ENCODE measurements at places on chromosomes 4 and X.

DNA sequence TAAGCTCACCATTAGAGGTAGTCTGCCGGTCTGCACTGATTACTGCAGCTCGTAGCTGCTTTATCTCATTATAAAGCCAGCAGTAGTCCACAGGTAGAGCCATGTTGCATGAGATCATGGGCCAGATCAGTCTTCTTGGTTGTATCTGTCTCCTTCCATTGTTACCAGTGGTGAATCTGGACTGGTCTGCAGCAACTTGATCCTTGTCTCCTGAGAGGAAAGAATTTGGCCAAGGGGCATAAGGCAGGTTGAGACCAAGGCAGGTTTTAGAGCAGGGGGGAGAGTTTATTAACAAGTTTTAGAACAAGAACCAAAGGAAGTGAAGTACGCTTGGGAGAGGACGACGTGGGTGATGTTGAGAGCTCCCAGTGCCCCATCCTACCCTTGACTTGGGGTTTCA lies 228.5 kb downstream of the STIM2 start:
- DNase-seq, result no peak

- peak; percentile 55 for DNase-seq
Measured at GRCh38 chr4:145956288-145956890, 17.8 kb upstream of the ZNF827 start.

DNA sequence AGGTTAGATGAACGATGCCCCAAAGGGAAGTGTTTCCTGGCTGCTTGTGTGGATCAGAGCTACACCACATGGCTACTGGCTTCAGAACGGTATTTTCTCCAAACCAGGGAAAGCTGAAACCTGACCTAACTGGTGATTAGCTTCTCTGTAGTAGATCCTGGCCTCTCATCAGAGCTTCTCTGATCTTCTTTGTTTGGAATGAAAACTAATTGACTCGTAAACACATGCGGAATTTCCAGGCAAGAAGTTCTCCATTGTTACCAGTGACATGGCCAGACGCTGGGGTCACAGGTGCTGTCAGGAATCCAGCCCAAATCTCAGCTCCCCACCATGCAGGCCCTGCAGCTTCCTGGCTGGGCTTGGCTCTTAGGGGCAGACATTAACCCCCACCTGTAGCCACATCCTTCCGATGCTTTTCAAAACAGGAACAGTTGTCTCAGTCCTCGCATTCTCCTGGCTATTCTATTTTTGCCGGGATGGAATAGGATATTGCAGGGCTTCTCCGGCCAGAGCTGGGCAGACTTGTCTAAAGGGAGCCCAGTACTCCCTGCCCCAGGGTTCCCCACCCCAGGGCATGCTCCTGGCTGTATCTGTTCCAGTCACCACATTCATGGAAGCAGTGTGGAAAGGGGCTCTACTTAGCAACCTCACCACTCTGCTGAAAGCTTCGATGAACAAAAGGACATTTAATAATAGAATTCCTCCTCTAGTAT lies 305.4 kb upstream of the F9 start:
- DNase-seq, result no peak

GRCh38 chr4:126850286-126850685 lies 782.5 kb upstream of the INTU start:
- no peak for DNase-seq

- peak; percentile 39 for DNase-seq
Measured at GRCh38 chrX:109281483-109282275, 200.2 kb downstream of the GUCY2F start.

DNA sequence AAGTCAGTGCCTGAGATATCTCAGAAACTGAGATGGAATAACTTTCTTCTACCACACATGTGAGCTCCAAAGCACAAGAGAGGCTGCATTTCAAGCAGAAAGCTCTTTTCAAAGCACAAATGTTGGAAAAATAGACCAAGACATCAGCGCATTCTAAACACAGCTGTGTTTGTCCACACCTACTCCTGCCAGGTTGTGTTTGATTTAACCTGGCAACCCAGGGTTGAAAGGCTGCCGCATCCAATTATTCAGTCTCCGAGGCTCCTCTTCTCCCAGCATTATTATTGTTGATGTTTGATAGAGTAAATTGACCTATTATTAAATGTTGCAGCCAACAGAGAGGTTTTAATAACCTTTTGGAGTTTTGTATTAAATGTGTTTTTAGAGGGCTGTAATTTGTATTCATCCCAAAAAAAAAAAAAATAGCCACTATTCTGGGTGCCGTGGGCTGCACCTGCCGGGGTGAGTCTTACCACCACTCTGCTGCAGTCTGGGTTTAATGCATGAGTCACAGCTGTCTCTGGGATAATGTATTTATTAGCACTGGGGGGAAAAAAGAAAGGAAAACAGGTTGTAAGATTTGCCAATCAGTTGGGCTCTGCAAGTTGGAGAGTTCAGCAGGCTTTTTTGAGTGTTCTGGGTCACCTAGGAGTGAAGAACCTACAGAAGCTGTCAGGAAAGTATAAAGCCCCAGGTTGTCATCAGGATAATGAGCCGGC lies 105.2 kb upstream of the NOCT start:
- DNase-seq, result no peak

- no peak for DNase-seq
Measured at GRCh38 chr4:8237256-8237989, 32.1 kb upstream of the HTRA3 start.

GRCh38 chr4:47482326-47482725 lies 2.7 kb upstream of the ATP10D start:
- DNase-seq, result peak; percentile 42

- DNase-seq, result no peak
Measured at GRCh38 chr4:28179126-28179525, 1318.5 kb downstream of the STIM2 start.

GRCh38 chr4:38400946-38401345 lies 263.1 kb upstream of the KLF3 start:
- no peak for DNase-seq

DNA sequence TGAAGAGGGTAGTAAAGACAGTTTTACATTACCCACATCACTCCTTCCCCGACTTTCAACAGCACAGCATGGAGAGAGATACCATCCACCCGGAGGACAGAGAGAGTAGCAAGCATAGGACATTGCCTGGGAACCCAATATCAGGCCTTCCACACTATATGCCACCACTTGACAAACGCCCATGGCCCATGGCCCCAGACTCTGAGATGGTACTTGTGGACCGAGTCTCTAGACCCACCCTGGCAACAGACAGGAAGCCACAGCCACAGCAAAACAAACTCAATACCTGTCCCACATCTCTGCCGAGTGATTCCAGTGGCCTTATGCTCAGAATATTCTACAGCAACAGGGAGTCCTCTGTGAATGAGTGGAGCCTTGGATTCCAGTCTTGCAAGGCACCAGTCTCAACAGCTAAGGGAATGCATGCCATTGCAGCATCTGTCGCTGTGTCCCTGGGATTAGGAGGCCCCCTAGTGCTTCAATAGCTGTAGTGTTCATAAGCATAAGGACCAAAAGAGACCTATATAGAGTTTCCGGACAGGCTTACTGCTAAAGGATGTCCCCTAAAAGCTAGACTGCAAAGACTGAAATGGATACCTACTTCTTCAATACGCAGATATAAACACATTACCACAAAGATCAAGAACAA lies 14.7 kb upstream of the CT55 start:
- DNase-seq, result peak; percentile 51

- DNase-seq, result no peak
Measured at GRCh38 chrX:40156470-40157227, 58.9 kb upstream of the BCOR start.

- DNase-seq, result no peak
Measured at GRCh38 chrX:149365552-149365951, 139.6 kb downstream of the IDS start.

DNA sequence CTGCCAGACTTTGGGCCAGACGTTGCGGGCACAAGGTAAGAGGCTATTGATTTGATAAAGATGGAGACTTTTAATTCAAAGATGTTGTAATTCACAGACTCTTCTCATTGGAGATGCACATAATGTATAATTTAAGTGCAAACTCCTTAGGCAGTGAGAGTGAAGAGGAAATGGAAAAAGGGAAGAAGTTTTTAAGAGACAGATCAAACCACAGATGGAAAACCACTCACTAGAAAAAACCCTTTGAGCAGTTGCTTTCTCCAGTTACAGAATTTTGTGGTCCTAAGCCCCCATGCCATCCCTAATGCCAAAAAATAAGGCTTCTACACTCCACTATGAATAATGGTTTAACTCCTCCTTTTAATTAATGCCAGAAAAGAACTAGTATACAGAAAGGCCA lies 977.1 kb upstream of the PRKX start:
- no peak for DNase-seq

DNA sequence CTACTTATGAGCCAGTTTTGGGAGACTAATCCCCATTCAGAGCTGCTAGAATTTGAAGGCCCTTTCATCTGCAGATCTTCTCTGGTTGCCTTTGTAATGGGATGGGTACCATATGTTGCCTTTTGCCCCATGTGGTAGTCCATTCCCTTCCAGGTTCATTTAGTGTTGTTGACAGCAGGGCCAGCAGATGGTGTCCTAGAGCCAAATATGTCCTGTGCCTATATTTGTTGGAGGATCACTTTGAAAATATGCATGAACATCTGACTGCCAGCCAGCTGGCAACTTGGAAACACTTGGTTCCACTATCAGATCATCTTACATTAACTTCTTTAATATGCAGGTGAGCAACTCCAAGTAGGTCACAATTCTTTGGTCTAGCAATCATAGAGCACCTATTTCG lies 30.4 kb downstream of the CFAP299 start:
- DNase-seq, result peak; percentile 70

DNA sequence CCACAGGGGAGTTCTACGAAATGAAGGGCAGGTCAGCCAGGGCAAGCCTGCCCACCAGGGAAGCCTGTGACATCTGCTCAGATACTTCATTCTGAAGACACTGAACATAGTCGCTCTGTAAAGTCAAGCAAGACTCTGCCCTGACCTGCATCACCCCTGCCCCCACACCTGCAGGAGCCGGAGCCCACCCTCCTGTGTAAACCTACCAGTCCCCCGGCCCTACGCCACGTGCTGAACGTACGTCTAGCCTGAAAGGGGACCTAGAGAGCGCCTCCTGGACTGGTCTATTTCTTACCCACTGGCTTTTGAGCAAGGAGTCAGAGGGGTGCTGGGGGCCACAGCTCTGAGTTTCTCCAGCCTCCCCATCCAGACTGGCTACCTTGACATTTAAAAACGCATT lies 11.6 kb downstream of the CCNQ start:
- no peak for DNase-seq
